ENCODE measurements at places on chromosomes 16 and 17. TPM values are rescaled to one million over a fixed set of nuclear protein-coding genes. Genes with fewer than 3 reads are reported as not detected.

DNA sequence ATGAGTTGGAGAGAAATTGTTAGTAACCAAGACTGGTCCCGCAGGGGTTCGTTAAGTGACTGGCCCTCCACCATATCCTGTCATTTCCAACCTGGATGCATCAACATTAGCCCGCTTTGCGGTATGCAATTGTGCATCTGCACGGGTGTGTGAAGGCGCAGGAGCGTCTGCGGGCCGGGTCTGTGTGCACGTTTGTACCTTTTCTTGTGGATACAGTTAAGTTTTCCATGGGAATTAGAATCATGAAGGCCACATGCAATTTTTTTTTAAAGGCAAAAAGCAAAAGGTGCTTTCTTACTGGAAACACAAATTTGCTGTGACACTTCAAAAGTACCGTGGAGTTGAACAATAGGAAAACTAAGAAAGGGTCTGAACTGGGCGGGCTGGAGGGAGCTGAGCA lies 355.4 kb upstream of the ZFHX3 start:
- H3K27me3 ChIP-seq, result no peaks in the 10 kb centered on the region
- no peak overlapping the region for H3K4me3 ChIP-seq
- H3K36me3 ChIP-seq, result no peaks in the 10 kb centered on the region
- peaks cover 4% of the 10 kb centered on the region for H3K4me1 ChIP-seq

DNA sequence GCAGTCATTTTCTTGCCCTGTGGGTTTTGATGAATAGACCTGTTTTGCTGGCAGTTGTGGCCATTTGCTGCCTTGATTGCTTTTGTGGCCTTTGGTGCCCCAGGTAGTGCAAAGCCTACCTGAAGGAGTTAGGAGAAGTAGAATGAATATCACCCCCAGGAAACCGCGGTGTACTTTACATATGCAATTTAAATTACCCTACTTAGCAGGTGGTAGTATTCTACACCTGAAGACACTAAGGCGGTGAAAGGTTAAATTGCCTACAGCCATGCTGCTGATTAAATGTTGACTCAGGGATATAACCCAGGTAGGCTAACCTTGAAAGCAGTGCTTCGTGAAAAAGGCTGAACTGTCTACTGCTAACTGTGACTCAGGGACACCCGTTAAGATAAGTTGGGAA lies 27.2 kb upstream of the WWOX start:
- H3K27ac ChIP-seq, result no peak overlapping the region
- H3K36me3 ChIP-seq, result no peaks in the 10 kb centered on the region
- no peak for DNase-seq
- peaks cover 90% of the 10 kb centered on the region for H3K27me3 ChIP-seq

DNA sequence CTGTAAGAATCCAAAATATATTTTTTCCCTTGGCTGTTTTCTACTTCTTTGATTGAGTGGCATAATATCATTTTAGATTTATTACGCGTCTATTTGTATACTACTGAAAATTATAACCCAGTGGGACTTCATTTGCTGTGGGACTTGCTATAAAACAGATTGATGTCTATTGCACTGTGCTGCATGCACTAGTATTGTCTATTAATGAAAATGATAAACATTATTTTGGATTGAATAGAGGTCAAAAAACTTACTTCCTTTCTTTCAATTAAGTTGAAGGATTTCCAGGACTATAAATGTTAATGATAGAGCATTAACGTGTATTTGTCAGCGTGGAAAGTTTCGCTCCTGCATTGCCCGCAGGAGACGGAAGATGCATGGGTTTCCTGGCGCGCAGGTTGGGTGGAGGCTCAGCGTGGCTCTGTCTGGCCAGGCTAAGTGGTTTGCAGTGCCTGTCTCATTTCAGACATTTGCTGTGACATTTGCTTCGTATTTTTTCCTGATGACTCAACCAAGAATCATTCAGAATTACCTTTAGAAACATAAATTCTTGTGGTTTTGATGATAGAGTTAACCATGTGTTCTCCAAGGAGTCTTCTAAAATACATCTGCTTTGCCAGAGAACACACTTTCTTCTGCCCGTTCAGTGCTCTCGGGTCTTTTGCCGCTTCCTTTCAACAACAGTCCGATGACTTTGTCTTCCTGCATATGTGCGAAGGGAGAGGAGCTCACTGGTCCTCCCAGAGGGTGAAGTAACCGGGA lies 216.7 kb downstream of the RPTOR start:
- peak; percentile 61 for DNase-seq
- no peaks in the 10 kb centered on the region for H3K27me3 ChIP-seq
- no peaks in the 10 kb centered on the region for H3K4me1 ChIP-seq
- no peaks in the 10 kb centered on the region for H3K36me3 ChIP-seq
- no peak overlapping the region for H3K27ac ChIP-seq

GRCh38 chr17:21278450-21279197 lies 5.9 kb upstream of the MAP2K3 start:
- no peaks in the 10 kb centered on the region for H3K36me3 ChIP-seq
- H3K4me3 ChIP-seq, result no peak overlapping the region
- DNase-seq, result no peak

GRCh38 chr16:68274441-68274840 lies 10.1 kb downstream of the SLC7A6 start:
- H3K27ac ChIP-seq, result no peak overlapping the region
- H3K36me3 ChIP-seq, result no peaks in the 10 kb centered on the region
- no peak for DNase-seq
- no peaks in the 10 kb centered on the region for H3K27me3 ChIP-seq
- no peak overlapping the region for H3K4me3 ChIP-seq

DNA sequence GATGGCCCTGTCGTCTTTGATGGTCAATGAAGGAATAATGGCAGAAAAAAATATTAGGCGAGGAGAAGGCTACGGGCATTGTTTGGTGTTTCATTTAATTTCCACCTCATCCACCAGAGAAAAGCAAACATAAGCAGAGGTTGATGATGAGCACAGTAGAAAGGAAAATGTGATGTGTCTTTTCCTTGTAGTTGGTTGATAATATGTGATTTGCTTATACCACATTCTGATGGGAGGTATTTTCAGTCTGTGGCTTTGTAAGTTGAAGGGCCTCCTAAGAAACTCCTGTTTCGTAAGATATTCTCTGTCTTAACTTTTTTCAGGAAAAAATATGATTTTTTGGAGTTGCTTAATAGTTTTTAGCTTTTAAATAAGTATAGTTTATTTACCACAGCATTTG lies 215.7 kb downstream of the PRKCA start:
- peaks cover 10% of the 10 kb centered on the region for H3K4me1 ChIP-seq
- no peak overlapping the region for H3K4me3 ChIP-seq
- DNase-seq, result no peak
- no peak overlapping the region for H3K27ac ChIP-seq
- no peaks in the 10 kb centered on the region for H3K36me3 ChIP-seq

- no peaks in the 10 kb centered on the region for H3K36me3 ChIP-seq
- no peak overlapping the region for H3K27ac ChIP-seq
- H3K4me3 ChIP-seq, result peak overlapping the region; percentile 57
- peaks cover 60% of the 10 kb centered on the region for H3K27me3 ChIP-seq
- no peak for DNase-seq
Observed at GRCh38 chr16:82628088-82628423, 1.3 kb downstream of the CDH13 start.

DNA sequence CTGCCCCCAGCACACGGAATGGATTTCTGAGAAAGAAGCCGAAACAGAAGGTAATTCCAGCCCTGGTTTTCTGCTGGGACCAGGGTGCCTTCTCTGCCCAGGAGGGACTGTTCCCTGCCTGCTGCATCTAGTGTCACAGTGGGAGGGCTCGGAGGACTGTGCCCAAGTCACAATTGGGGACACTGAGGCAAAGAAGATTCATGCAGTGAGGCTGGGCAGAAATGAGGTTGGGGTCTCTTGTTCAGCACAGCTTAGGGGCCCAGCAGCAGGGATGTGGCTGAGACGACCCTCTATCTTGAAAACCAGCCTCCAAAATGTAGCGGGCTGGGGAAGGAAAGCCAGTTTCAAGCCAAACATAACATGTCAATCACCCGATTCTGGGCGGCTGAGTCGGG lies 592 bp downstream of the IL21R start:
- H3K4me1 ChIP-seq, result no peaks in the 10 kb centered on the region
- no peaks in the 10 kb centered on the region for H3K36me3 ChIP-seq
- no peaks in the 10 kb centered on the region for H3K27me3 ChIP-seq
- H3K4me3 ChIP-seq, result no peak overlapping the region

DNA sequence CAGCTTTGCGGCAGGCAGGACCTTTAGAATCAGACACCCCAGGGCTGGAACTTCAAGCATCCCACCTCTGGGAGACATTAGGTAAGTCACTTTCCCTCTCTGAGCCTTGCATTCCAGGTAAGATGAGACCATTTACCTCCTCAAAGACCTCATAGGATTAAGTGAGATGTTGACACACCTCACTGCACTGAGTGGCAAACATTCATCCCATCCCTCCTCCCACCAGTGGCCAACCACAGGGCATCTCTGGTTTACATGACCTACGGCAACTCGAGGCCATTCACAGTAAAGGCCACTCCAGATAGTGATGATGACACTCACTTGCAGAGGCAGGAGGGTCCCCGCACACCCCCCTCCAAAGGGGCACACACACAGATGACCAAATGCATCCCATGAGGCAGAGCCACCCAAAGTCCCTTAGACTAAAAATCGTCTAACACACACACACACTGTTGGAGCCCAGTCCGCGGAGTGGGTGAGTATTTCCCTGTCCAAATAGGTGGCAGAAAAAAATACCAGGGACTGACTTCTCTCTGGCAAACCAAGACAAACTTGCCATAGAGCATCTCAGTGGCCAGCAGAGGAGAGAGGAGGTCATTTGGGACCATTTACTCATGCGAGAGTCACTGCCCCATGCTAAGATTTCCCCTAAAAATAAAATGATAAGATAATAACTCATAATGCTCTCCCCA lies 454.9 kb downstream of the SOX9 start:
- H3K4me3 ChIP-seq, result no peak overlapping the region
- peaks cover 10% of the 10 kb centered on the region for H3K4me1 ChIP-seq
- no peak overlapping the region for H3K27ac ChIP-seq
- H3K36me3 ChIP-seq, result no peaks in the 10 kb centered on the region
- no peaks in the 10 kb centered on the region for H3K27me3 ChIP-seq

DNA sequence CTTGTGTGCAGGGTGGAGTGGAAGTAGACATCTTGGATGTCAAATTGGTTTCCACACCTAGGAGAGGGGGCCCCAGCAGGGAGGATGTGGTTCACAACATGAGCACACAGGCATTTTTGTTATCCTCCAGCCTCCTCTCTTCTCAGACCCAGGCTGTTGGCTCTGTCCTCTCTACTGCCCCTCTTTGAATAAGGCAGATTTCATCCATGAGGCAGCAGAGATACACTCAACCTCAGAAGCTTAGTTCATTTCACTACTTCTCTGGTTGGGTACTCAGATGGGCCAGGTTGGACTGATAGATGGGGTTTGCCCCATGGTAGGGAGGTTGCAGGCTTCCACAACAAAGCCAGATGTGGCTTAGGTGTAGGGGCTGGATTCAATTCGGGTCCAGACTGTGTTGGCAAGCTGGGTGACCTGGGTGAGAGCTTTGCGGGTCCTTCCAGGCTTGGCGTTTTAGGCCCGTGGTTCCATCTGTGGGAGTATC lies 22.2 kb upstream of the NFATC3 start:
- H3K4me1 ChIP-seq, result no peaks in the 10 kb centered on the region
- H3K27ac ChIP-seq, result no peak overlapping the region
- no peaks in the 10 kb centered on the region for H3K36me3 ChIP-seq
- no peak overlapping the region for H3K4me3 ChIP-seq
- no peak for DNase-seq

GRCh38 chr17:45868276-45868675 lies 23.6 kb downstream of the SPPL2C start:
- no peak overlapping the region for H3K27ac ChIP-seq
- H3K4me1 ChIP-seq, result no peaks in the 10 kb centered on the region
- peak; percentile 35 for DNase-seq
- H3K36me3 ChIP-seq, result no peaks in the 10 kb centered on the region

GRCh38 chr16:83137326-83137781 lies 510.6 kb downstream of the CDH13 start:
- no peak overlapping the region for H3K4me3 ChIP-seq
- H3K27ac ChIP-seq, result no peak overlapping the region
- no peaks in the 10 kb centered on the region for H3K4me1 ChIP-seq
- H3K36me3 ChIP-seq, result no peaks in the 10 kb centered on the region

GRCh38 chr17:4769628-4770027 lies 2.1 kb upstream of the TM4SF5 start:
- no peaks in the 10 kb centered on the region for H3K27me3 ChIP-seq
- no peak for DNase-seq
- no peak overlapping the region for H3K27ac ChIP-seq
- no peaks in the 10 kb centered on the region for H3K36me3 ChIP-seq
- no peaks in the 10 kb centered on the region for H3K4me1 ChIP-seq

- no peak for DNase-seq
Observed at GRCh38 chr16:49341706-49342105, 31.9 kb upstream of the C16orf78 start.

Gene PHKB
- 107 TPM for total RNA-seq

Gene MYL11
- not detected for total RNA-seq

Gene SLC13A2
- not detected for total RNA-seq

Gene CCL1
- not detected for total RNA-seq

Gene MEOX1
- 1.0 TPM for total RNA-seq

Gene OSGIN1
- 0.60 TPM for total RNA-seq

Gene PPM1E
- 0.46 TPM for total RNA-seq

Gene KRT39
- total RNA-seq, result not detected
